ENCODE measurements at places on chromosomes 3 and 15. TPM values are rescaled to one million over a fixed set of nuclear protein-coding genes. Genes with fewer than 3 reads are reported as not detected.

Gene MRPS11
- 32.7 TPM for total RNA-seq

Gene FES
- total RNA-seq = 51.0 TPM

DNA sequence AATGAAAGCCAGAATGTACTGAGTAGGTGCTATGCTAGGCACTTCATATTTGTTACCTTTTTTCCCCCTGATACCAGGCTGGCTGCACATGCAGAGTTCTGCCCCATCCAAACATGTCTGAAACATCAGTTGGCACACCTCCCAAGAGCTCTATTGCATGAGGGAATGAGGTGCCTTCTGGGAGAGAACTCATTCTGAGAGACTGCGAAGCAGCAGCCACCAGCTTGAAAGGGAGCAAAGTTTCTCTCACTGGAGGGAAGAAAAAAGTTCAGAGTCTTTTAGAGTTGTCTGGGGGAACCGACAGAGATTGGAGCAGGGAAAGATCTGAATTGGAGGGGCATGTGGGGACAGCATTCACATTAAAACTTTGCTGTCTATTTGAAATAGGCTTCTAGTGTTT, 84.1 kb downstream of the AGBL1 start:
- DNase-seq = no peak

Gene PRRT3
- 2.1 TPM for total RNA-seq

DNA sequence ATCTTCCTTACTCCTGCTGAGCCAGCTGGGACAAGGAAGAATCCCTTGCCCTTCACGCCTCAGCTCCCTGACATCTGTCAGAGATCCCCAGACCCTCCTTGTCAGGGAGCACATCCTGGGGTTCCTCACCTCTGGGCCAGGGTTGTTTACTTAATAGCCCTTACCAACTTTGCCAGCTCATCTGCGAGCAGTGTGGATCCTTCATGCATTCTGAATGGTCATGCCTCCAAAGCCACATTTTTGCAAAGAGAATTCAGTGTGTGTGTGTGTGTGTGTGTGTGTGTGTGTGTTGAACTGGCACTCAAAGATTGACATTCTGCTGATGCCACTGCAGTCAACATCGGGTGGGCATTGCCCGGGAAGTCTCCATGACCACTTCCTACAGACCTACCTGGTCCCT, 112.6 kb downstream of the SLC49A4 start:
- DNase-seq = no peak
